Posterior cingulate gyrus (tissue), 11 donors: ENCODE measurements at places on chromosomes 16 and 17.

DNA sequence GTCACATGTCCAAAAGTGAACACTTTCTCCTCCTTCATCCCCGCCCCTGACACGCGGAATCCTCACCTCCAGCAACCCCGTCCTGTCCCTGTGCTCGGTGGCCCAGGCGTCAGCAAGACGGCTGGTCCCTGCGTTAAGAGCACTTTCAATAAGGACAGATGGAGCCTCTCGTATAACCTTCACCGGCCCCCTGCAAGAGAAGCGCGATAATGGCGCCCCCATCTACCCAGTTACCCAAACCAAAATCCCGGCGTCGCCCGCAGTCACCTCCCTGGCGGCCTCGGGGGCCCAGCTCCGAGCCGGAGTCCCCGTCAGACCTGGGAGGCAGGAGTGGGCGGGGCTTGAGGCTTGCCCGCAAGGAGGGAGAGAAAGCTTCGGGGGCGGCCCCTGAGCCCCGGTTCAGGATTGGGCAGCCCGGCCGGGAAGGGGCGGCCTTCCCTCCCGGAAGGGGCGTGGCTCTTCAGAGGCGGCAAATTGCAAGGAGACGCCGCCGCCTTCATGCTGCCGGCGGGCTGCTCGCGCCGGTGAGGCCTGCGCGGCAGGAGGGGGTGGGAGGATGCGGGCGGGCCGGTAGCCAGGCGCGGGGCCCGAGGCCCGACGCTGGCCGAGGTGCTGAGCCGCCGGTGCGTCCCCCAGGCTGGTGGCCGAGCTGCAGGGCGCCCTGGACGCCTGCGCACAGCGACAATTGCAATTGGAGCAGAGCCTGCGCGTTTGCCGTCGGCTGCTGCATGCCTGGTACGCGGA is at the start of gene TEDC2:
Gene TEDC2, plus strand, starts transcription at position 463 of the 744 bp plus-strand sequence. Its CDS starts 36 bp downstream, at position 499.
- peak; percentile 97 for DNase-seq

DNA sequence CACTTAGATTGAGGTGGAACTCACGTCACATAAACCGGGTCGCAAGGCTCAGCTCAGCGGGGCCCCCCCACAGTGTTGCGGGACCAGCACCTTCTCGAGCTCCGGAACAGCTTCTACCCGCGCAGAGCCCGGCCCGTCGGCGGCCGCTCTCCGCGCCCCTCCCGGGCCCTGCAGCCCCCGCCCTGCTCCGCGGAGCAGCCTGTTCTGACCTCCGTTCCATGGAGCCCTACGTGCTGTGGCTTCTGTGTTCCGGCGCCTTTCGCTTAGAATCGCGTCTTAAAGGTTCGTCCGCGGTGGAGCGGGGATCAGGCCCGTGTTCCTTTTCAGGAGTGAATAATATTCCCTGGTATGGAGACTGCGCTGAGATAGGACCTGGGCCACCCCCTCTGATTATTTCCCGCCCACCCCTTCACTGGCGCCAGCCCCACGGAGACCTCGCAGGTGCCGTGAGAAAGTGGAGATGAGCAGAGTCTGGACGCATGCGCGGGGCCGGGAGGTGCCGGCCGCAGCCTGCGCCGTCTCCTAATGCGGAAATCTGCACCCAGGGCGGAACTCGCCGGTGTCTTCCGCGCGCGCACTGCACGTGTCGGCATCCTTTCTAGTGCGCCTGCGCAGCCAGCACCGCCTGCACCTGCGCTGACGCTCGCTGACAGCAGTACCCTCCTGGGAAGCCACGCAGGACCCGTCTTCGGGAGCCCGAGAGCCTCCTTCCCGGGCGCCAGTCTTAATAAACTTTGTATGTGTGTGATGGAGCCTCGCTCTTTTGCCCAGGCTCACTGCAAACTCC is 30.9 kb downstream of the ZNF778 start:
- DNase-seq: no peak

DNA sequence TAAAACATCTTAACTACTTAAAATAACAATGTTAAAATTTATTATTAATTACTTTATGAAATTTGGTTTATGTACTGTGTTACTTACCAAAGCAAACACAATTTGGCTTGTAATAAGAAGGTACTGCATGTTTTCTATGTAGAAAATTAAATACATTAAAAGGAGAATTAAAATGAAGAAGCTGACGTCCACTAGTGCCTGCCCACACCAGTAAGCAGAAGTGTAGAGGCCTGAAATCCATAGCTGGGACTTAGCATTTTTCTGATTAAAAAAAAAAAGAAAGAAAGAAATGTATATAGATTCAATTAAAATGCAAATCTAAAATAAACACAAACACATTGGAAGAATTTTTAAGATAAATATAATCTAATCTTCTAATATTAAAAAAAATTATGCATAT is 35.8 kb upstream of the ABCA9 start:
- DNase-seq: no peak

GRCh38 chr17:76378548-76379274 is 5.7 kb upstream of the SPHK1 start:
- DNase-seq: no peak

- DNase-seq: no peak
These were observed 17.1 kb downstream of the SAP30BP start for GRCh38 chr17:75684249-75684648.

GRCh38 chr17:77829843-77830799 is 128.4 kb upstream of the TNRC6C start:
- peak; percentile 44 for DNase-seq

- no peak for DNase-seq
These were observed 9.0 kb upstream of the WSB1 start for GRCh38 chr17:27284811-27285415.
